Activated CD8-positive, alpha-beta memory T cell treated with anti-CD3 and anti-CD28 coated beads for 4 hours (primary cell): ENCODE measurements at places on chromosomes 1 and 21.

GRCh38 chr1:183070923-183071618, 47.9 kb downstream of the LAMC1 start:
- no peak for DNase-seq

GRCh38 chr21:42983103-42983502, 8.7 kb downstream of the PKNOX1 start:
- DNase-seq: no peak

DNA sequence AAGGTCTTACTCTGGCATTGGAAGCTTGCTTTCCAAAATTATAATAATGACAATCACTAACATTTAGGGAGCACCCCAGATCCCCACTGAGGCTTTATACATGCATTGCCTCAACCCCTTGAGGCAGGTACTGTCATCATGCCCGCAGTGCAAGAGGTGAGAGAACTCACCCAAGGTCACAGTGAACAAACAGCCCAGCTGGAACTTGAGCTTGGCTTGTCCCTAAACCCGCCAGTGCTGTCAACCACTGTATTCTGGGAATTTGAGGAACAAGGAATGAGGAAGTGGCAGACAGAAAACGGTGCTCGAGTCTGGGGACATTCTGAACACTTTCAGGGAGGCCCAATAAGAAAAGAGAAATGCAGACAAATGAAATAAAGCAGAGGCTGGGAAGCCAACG, 34.6 kb upstream of the TLR5 start:
- DNase-seq: no peak

- no peak for DNase-seq
Observed at GRCh38 chr1:51627672-51628071, 10.8 kb downstream of the OSBPL9 start.

DNA sequence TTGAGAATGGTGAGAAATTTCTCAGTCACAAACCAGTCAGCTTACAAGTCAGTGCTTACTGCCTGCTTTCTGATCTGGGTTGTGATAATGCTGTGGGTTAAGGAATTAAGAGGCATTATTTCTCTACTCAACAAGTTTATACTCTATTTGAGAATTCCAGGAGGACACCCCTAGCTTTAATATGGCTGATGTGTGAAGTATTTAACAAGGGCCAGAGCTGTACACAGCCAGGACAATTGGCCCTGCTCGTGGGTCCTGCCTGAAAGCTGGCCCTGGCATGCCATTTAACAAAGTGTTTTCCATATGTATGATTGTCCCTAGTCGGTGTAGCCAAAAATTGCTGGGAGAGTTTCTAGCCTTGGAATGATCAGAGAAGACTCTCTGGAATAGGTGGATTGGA, 43.2 kb downstream of the HHAT start:
- no peak for DNase-seq

DNA sequence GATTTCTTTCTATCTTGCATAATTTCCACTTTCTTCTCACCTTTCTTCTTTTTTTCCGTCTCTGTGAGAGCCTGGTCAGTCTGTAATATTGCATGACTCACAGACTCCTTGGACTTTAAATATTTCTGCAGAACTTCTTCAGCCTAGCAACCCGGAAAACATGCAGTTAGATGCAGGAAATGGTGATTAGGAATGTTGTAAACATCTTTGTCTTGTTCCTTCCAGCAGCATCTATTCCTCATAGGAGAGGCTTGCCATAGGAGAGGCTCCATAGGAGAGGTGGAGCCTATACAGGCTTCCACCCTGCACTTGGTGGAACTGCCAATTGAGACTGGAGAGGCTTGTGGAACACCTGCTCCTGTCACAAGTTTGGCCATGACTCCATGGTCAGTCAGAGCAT, 10.0 kb downstream of the GBP5 start:
- no peak for DNase-seq

DNA sequence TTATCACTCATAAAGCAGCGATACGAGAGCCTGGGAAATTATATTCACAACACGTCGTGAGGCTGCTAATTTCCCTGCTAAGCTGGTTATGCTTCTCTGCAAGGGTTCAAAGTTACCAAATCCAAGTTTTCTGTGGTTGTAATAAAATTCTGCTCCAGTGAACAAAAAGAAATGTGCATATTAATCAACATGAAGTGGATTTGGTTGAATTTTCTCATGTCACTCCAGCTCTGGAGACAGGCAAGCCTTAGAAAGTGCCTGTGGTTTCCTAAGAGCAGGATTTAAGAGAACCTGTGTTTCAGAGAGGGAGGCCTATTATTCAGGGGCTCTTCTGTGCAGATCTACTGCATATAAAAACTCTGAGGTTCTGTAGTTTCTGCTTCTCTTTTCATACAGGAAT, 87.5 kb downstream of the WLS start:
- no peak for DNase-seq

DNA sequence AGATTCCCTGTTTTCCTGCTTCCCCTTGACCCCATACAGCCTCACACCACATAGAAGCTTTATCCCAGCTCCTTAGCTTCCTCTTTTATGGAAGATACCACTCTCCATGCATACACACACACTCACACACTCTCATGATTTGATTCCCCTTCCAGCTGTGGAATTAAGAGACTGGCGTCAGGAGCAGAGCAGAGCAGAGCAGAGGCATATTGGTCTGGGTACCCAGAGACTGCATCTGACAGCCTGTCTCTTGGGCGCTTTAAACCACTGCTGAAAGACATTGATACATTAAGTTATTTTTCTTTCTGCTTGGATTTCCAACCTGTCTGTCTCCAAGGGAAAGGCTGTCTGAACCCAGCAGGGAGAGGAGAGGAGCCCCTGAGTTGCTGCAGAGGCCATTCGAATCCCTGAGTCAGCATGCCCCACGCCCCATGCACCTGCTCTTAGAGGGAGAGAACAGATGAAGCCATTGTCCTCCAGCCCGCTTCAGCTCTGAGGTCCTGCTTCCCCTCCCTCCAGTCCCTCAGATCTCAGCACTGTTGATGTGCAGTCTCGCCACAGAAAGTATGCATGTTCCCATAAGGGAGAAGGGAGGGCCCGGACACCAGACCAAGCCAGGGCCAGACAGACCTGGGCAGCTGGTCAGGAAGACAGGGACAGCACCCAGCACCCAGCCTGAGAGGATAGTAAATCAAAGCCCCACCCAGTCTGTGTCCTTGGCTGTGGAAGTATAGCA, 66.7 kb upstream of the GJB5 start:
- no peak for DNase-seq

- DNase-seq: no peak
Observed at GRCh38 chr1:17861685-17862084, 106.6 kb downstream of the ACTL8 start.
